ENCODE measurements at places on chromosomes 12 and 14.

- no peak overlapping the region for H3K4me3 ChIP-seq
- H3K27me3 ChIP-seq: no peaks in the 10 kb centered on the region
- peaks cover 10% of the 10 kb centered on the region for H3K4me1 ChIP-seq
- H3K36me3 ChIP-seq: no peaks in the 10 kb centered on the region
- DNase-seq: no peak
Observed at GRCh38 chr12:62930546-62931425, 4.2 kb downstream of the PPM1H start.

DNA sequence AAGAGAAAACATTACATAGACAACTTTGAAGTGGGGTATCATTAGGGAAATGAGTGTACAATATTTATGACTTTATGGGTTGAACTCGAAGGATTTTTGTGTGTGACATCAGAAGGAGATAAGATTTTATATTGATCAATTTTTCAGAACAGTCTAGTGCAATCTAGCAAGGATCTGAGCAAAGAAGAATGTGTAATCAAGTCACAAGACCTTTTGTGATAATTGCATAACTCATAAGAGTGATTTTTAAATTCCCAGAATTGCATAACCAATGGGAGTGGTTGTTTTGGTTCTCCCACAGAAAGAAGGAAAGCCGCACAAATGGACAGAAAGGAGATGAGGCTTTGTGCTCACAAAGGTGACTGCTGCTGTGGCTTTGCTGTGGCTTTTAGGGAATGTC is 441.8 kb upstream of the FLRT2 start:
- H3K27me3 ChIP-seq: no peaks in the 10 kb centered on the region
- H3K36me3 ChIP-seq: no peaks in the 10 kb centered on the region
- H3K27ac ChIP-seq: no peak overlapping the region
- no peaks in the 10 kb centered on the region for H3K4me1 ChIP-seq
- DNase-seq: no peak

GRCh38 chr12:123678981-123679380 is 8.1 kb downstream of the TCTN2 start:
- DNase-seq: no peak
- peaks cover 95% of the 10 kb centered on the region for H3K36me3 ChIP-seq
- H3K27me3 ChIP-seq: no peaks in the 10 kb centered on the region
- no peaks in the 10 kb centered on the region for H3K4me1 ChIP-seq
- H3K27ac ChIP-seq: no peak overlapping the region

GRCh38 chr12:22866406-22866805 is 241.4 kb downstream of the ETNK1 start:
- no peaks in the 10 kb centered on the region for H3K27me3 ChIP-seq
- no peak for DNase-seq
- no peak overlapping the region for H3K4me3 ChIP-seq

DNA sequence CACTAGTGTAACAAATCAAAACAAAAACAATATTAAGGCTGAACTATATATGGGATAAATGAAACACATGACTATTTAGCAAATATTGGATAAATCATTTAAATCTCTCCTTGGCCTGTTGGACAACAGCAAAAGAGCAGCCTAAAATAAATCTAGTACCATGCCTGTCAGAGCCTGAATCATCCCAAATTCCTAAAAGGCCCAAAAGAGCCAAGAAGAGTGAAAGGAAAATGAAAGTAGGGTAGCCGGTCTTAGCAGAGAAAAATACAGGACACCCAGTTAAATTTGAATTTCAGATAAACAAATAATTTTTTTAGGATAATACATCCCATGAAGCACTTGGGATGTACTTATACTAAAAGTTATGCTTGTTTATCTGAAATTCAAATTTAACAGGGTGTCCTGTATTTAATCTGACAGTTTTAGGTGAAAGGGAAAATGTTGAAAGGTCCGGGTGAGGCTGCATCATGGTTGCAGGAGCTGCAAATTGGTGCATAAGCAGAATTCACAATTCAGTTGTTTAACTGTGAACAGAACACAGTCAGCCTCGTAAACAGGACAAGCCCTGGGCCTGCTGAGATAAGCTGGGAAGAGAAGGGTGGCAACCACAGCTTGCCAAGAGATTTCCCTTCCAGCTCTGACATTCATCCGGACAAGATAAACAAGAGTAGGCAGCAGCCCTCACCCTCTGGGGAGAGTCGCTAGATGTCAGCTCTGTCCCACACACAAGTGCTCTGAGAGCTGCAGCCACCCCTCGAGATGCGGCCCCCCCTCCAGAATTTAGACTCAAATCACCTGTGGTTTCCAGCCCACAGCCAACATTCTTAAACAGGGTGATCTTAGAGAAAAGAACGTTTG is 30.3 kb downstream of the DMAC2L start:
- no peaks in the 10 kb centered on the region for H3K36me3 ChIP-seq
- H3K4me1 ChIP-seq: peaks cover 12% of the 10 kb centered on the region
- no peaks in the 10 kb centered on the region for H3K27me3 ChIP-seq
- H3K4me3 ChIP-seq: peak overlapping the region; percentile 13
- peak; percentile 81 for DNase-seq
- H3K27ac ChIP-seq: peak overlapping the region; percentile 13

GRCh38 chr14:85934123-85934885 is 404.4 kb downstream of the FLRT2 start:
- DNase-seq: peak; percentile 52
- H3K27ac ChIP-seq: no peak overlapping the region
- H3K4me1 ChIP-seq: no peaks in the 10 kb centered on the region
- no peaks in the 10 kb centered on the region for H3K27me3 ChIP-seq
- H3K36me3 ChIP-seq: no peaks in the 10 kb centered on the region

- H3K36me3 ChIP-seq: no peaks in the 10 kb centered on the region
- peaks cover 18% of the 10 kb centered on the region for H3K27me3 ChIP-seq
- H3K27ac ChIP-seq: no peak overlapping the region
- no peak for DNase-seq
- no peak overlapping the region for H3K4me3 ChIP-seq
Observed at GRCh38 chr12:70603044-70603443, 34.2 kb downstream of the PTPRB start.

GRCh38 chr12:130576371-130576816 is 139.7 kb downstream of the RIMBP2 start:
- H3K36me3 ChIP-seq: no peaks in the 10 kb centered on the region
- peak; percentile 20 for DNase-seq
- H3K4me1 ChIP-seq: no peaks in the 10 kb centered on the region
- H3K4me3 ChIP-seq: no peak overlapping the region
- H3K27me3 ChIP-seq: no peaks in the 10 kb centered on the region

GRCh38 chr12:62898526-62898925 is 36.4 kb downstream of the PPM1H start:
- peaks cover 10% of the 10 kb centered on the region for H3K4me1 ChIP-seq
- H3K4me3 ChIP-seq: no peak overlapping the region
- no peak overlapping the region for H3K27ac ChIP-seq
- DNase-seq: no peak

DNA sequence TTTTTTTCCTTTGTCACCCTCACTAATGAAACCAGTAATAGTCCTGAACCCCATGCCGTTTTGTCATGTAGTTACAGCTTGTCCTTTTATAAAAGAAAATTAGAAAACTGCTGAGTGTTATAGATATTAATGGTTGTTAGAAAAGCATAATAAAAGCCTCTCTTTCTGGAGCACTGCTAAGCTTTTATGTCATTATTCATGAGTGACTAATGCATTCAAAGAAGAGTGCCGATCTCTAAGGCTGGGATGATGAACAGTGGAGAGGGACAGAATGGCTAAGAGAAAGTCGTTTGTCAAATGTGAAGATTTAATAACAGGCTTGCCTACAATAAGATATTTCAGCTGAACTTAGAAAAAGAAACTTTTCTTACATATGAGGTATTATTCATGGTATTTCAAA is 121.6 kb downstream of the MGAT4C start:
- no peak for DNase-seq
- H3K4me1 ChIP-seq: no peaks in the 10 kb centered on the region
- no peak overlapping the region for H3K4me3 ChIP-seq
- H3K36me3 ChIP-seq: no peaks in the 10 kb centered on the region
- no peak overlapping the region for H3K27ac ChIP-seq

DNA sequence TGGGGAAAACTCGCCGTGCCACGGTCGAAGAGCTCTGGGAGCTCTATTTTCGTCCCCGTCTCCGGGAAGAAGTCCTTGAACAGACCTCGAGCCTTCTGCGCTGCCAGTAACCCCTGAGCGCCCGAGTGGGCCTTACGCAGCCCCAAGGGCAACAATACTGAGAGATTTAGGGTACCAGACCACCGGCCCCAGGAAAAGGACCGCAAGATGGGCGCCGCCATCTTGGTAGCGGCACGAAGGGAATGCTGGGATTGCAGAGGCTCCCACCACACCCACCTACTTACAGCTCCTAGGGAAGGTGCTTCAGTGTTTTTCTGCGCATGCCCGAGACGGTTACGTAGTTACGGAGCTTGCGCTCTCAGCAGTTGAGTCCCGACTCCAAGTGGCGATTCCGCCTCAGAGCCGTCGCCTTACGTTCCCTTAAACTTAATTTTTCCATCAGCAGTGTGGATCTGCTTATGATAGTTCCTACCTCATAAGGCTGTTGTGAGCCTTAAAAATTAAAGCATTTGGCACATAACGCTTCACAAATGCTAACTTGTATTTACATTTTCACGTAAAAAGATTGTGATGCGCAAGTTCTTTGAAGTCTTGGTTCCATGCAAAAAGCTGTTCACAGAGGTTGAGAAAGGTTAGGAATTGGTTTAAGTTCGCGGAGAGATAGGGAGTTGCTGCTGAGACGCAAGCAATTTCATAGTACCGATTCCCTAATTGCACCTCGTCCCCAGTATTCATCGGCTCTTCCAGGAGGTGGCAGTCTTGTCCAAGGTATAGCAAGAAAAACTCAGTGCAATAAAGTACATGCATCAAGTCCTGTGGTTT is at the start of gene YARS2:
YARS2 (minus strand) TSS at position 244 of the 822 bp plus-strand sequence; CDS start at position 221, 23 bp downstream.
- peak within 1 kb of the TSS; percentile 92 for H3K27ac ChIP-seq
- no peaks in the 10 kb centered on the region for H3K27me3 ChIP-seq
- H3K4me3 ChIP-seq: peak within 1 kb of the TSS; percentile 79
- peak; percentile 97 for DNase-seq
- peaks cover 23% of the 10 kb centered on the region for H3K36me3 ChIP-seq
- H3K4me1 ChIP-seq: peaks cover 28% of the 10 kb centered on the region

DNA sequence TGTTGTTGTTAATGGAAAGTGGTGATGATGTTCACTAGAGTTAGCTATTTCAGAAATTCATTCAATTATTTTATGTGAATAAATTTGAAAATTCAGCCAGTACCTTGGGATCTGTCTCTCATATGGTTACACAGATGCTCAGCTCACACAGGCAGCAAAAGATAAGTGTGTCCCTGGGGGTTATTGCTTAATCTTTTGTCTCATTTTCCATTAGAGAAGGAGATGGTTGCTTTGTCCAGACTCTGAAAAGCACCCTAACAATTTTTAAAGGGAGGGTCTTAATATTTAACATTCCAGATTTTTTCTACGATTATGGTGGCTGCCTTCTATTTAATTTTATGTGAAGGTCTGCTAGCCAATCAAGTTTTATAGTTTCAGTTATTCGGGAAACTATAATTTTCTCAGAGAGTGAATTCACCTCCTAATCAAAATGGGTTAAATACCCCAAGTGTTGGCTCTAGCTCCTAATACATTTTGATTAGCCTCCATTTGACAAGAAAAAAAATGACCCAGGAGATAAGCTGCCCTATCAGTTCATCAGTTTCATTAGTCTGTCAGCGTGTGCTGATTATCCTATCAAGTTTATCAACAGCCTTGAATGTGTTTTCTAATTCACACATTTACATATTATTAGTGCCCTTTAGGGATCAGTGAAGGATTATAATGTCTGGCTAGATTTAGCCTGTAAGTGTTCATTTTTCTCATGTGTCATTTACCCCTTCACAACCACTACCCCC is 282.1 kb downstream of the TMTC2 start:
- H3K27me3 ChIP-seq: no peaks in the 10 kb centered on the region
- peaks cover 18% of the 10 kb centered on the region for H3K36me3 ChIP-seq
- DNase-seq: no peak

DNA sequence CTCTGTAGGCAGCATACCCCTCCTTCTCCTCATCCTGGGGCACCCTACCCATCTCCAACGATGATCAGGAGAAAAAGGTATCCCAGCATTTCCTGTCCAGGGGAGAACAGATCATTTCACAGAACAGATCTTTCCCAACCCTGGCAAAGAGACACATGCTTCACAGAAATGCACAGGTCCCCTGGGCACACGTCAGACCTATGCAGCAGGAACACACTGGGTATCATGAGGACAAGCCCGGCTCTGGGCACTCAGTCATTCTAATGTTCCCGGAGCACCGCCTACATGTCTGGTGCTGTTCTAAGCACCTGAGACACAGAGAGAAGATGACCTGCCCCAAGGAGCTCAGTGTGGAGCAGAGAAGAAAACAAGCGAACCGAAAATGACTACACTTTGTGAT is 56.2 kb downstream of the ACTN1 start:
- H3K4me1 ChIP-seq: peaks cover 81% of the 10 kb centered on the region
- DNase-seq: no peak
- H3K4me3 ChIP-seq: no peak overlapping the region
- H3K27ac ChIP-seq: peak overlapping the region; percentile 61
- peaks cover 19% of the 10 kb centered on the region for H3K36me3 ChIP-seq
- H3K27me3 ChIP-seq: no peaks in the 10 kb centered on the region

- no peak for DNase-seq
- no peak overlapping the region for H3K4me3 ChIP-seq
- H3K36me3 ChIP-seq: no peaks in the 10 kb centered on the region
- no peak overlapping the region for H3K27ac ChIP-seq
Observed at GRCh38 chr12:31887109-31887811, 72.0 kb upstream of the RESF1 start.

DNA sequence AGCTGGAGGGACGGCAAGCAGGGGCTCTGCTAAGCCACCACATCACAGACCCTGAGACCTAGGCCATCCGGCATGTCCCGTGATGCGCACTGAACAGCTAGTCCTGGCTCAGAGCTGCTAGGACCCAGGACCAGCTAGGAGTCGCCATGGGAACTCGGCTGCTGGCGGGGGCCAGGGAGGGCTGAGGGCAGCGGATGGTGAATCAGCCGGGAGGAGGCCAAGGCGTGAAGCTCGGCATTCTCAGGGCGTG is 5.1 kb downstream of the AHNAK2 start:
- no peaks in the 10 kb centered on the region for H3K36me3 ChIP-seq
- H3K27me3 ChIP-seq: peaks cover 29% of the 10 kb centered on the region
- peak; percentile 94 for DNase-seq
- peaks cover 97% of the 10 kb centered on the region for H3K4me1 ChIP-seq
- peak overlapping the region; percentile 82 for H3K27ac ChIP-seq
- H3K4me3 ChIP-seq: no peak overlapping the region

DNA sequence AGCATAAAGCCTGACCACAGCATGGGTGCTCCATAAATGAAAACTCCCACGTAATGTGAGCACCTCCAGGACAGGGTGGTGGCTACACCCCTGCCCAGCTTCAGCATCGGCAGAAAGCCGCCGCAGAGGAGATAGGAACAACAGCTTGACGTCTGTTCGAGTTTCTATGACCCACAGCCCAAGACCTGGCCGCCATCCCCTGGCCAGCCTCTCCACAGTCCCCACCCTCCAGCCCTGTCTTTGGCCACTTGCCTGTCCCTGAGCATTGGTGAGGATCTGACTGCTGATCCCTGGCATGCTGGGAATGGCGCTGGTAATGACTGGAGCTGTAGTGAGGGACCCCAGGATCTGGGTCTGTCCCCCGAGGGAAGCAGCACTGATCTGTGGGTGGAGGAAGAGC is 21.3 kb downstream of the POU6F1 start:
- H3K27me3 ChIP-seq: no peaks in the 10 kb centered on the region
- no peak overlapping the region for H3K4me3 ChIP-seq
- H3K27ac ChIP-seq: no peak overlapping the region
- H3K36me3 ChIP-seq: peaks cover 48% of the 10 kb centered on the region
- H3K4me1 ChIP-seq: no peaks in the 10 kb centered on the region

Measured in stomach (tissue), 19 donors.